CD4-positive, alpha-beta T cell treated with Interleukin-15 for 4 hours (primary cell): ENCODE measurements at places on chromosomes 1 and 21.
A peak's percentile ranks its signal among the peaks of the same experiment; 100 is the strongest.

DNA sequence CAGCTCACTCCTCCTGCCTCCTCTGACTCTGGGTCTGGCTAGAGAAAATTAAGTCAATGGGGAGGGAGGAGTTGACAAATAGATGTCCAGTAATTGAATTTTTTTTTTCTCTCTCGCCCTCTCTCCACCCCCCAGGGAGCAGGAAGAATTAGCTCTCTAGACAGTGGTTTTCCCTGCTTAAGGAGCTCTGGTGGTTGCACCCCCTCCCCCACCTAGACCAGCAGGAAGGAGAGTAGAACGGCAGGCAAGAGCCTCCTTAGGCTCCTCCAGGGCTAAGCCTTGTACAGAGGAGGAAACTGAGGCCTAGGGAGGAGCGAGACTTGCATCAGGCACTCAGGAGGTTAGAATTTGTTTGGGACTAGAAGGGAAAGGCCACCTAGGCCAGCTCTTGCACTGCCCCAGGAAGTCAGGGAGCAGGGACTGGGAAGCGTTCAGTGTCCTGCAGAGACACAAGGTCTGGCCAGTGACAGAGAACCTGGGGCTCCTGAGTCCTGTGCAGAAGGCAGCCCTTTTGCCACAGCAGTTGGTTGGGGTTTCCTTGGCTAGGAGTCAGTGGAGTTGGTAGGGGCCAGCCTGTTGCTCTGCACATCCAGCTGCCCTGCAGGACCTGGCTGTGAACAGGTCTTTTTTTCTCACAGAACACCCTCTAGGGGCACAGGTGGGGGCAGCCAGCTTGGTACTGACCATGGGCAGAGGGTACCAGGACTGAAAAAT, 49.5 kb upstream of the ACOT11 start:
- DNase-seq = no peak

- DNase-seq = peak; percentile 78
Measured at GRCh38 chr1:35202048-35202719, 9.2 kb upstream of the SFPQ start.

DNA sequence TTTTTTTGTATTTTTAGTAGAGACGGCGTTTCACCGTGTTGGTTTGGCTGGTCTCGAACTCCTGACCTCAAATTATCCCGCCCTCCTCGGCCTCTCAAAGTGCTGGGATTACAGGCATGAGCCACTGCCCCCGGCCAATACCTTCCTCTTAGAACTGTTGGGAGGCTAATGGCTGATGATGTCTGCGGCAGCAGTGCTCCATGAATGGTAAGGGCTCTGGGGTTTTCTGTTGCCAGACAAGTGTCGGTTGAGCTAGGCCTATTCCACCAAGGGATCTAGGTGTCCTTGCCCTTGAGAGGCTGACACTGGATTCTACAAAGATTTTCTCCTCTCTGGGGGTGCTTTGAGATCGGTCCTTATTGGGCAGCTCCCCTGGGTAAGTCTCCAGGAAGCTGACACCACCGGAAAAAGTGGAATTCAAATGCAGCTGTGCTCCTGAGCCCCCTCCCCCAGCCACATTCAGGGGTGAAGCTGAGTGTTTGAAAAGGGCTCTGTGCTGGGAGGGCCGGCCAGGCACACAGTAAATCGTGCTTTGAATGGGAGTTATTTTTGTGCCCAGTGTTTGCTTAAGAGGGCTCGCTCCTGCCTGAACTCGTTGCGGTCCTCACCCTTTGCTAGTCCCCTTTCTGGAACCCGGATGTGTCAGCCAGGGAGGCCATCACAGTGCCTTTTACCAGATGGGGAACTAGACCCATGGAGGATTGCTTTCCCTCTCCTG, 5.2 kb downstream of the SOX13 start:
- no peak for DNase-seq

- DNase-seq = no peak
Measured at GRCh38 chr21:21436012-21436534, 437.9 kb downstream of the NCAM2 start.

- no peak for DNase-seq
Measured at GRCh38 chr1:182196897-182197870, 135.7 kb upstream of the ZNF648 start.

- DNase-seq = no peak
Measured at GRCh38 chr1:90391126-90391525, 326.0 kb downstream of the BARHL2 start.

GRCh38 chr1:6424619-6425593, at the start of gene ESPN:
Gene ESPN (plus strand): TSS chr1:6424776. CDS start chr1:6424956, 180 bp downstream.
- no peak for DNase-seq

GRCh38 chr1:50095716-50096115, 13.0 kb upstream of the ELAVL4 start:
- no peak for DNase-seq

DNA sequence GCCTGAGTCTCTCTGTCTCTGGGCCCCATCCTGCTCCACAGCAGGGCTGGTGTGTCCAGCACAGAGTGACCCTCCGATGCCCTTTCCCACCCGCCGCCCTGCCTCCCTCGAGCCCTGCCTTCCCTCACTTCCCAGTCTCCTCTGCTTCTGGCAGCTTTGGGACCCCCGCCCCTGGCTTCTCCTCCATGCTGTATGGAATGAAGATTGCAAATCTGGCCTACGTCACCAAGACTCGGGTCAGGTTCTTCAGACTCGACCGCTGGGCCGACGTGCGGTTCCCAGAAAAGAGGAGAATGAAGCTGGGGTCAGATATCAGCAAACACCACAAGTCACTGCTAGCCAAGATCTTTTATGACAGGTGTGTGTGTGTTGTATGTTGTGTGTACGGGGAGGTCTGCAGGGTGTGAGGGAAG, 14.3 kb downstream of the MOV10 start:
- no peak for DNase-seq

- no peak for DNase-seq
Measured at GRCh38 chr1:212873518-212873917, 15.4 kb downstream of the FLVCR1 start.

DNA sequence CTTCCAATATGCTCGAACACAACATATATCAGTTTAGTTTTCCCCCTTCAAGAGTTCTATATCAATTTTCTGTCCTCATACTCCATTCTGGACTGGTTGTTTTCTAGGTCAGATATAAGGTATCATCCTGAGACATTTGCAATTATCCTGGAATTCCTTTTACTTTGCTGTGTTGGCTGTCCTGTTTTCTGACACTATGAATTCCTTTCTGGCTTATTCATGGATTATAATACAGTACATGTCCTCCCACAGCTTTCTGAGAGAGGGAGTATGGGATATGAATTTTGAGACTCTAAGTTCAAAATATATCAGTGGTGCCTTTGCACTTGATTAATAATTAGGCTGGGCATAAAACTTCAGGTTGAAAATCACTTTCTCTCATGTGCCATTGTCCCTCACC, 11.9 kb downstream of the PHTF1 start:
- DNase-seq = no peak

DNA sequence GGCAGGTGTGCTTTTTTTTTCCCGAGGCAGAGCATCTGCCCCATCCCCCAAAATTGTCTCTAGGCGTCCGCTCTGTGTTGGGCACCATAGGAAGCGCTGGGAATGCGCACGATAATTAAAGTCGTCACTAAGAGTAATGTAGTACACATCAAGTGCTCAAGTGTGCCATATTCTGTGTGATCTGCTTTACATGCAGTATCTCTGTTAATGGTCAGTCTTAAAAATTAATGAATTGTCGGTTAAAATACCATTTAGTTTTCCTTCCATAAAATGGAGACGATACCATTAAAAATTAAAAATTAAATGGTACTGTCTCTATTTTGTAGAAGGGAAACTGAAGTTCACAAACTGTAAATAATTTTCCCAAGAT, 544 bp upstream of the CCT8 start:
- no peak for DNase-seq

- DNase-seq = no peak
Measured at GRCh38 chr21:16145479-16145878, 415.7 kb downstream of the USP25 start.

- no peak for DNase-seq
Measured at GRCh38 chr1:193009501-193009900, 49.7 kb downstream of the UCHL5 start.
